ENCODE measurements at places on chromosomes 11 and 22.

GRCh38 chr11:104581246-104581980, 316.8 kb downstream of the CASP12 start:
- no peak for DNase-seq

DNA sequence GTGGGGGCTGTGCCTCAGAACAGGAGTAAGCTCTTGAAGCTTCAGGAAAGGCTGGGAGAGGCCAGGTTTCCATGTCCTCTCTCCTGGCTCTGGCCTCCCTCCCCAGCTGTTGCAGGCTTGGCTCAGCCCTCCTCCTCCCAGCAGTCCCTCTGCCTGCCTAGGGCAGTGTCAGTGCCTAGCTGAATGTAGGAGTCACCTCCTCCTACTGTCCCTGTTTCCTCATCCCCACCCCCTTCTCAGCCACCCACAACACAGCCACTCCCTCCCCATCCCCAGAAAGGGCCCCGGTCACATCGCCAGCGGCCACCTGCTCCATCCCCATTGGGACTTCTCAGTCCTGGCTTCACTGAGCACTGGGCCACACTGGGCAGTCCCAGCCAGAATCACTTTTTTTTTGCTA, 2.9 kb upstream of the FBLN1 start:
- DNase-seq: no peak

GRCh38 chr11:22194306-22194705, 1.4 kb downstream of the ANO5 start:
- DNase-seq: peak; percentile 28

- no peak for DNase-seq
These were observed 390.8 kb upstream of the NARS2 start for GRCh38 chr11:78965432-78965831.

DNA sequence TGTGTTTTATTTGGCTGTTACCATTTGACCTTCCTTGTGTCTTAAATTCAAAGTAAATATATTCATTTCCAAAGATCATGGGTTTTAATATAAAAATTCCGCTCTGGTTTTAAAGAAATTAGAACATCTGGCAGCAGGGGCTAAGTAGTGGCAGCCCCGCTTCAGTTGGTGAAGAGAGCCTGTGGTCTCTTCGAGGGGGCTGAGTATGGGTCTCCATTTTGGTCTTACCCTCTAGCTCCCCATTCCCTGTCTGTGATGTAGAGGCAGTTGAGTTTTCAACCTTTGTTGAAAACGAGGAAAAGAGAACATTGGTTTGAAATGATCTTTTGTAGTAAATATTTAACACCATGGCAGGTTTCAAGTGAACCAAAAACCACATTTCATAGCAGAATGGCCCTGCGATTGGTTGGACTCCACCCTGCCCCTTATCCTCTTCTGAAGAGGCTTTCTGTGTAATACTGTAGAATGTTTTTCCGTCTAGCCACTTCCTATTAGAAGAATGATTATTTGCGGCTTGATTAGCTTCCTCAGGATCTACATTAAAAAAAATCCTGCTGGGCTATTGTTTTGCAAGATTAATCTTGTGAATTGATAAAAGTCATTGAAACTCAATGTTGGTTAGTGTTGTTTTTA, 17.7 kb downstream of the APLP2 start:
- no peak for DNase-seq

DNA sequence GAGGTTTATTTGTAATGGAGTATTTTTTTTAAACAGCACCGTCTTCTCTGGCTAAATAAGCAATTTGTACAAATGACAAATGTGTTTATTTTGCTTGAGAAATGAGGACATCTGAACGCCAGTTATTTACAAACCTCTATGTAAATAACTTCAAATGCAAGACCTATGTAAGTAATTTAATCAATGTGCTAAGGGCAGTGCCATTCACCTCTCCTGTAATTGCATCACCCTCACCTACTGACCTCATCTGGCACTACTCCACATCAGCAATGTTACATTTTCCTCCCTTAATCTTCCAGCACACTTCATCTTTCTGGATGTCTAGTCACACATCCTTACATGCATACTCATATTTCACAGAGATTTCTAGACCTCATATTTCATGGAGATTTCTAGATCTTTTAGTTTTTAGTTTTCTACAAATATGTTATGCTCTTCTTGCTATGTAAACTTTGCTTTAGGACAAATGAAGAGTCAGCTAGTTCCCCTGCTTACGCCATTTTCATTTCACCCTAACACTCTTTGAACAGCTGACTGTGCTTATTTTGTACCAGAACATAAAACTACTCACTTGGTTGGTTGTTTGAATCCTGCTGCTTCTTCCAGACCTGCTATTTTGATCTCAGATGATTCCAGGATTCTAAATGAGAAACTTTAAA, 238.6 kb downstream of the GRM5 start:
- no peak for DNase-seq

DNA sequence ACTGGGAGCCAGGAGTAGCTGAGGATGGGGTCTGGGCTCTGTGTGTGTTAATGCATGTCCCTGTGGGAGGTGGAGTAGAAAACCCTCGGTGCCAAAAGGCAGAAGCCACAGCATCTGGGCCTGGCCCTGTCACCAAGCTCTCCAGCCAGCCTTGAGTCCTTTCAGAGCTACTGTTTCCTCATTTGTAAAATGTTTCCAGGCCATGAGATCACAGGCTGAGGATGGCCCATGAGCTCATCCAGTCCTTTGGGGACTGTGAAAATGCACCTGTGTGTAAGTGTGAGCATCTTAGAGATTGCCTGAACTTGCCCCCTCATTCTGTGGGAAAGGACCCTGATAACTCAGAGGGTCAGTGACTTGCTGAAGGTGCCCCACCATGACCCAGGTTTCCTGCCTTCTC, 9.1 kb downstream of the ANKK1 start:
- DNase-seq: no peak

GRCh38 chr11:70828593-70829082, 423.7 kb downstream of the SHANK2 start:
- DNase-seq: no peak

- no peak for DNase-seq
These were observed 708.1 kb downstream of the BRD1 start for GRCh38 chr22:49119551-49119952.

Data from suppressor macrophage treated with lipopolysaccharide for 4 hours (primary cell).